HFF-Myc (cell line): ENCODE measurements at places on chromosomes 7 and 10.
A peak's percentile ranks its signal among the peaks of the same experiment; 100 is the strongest.

DNA sequence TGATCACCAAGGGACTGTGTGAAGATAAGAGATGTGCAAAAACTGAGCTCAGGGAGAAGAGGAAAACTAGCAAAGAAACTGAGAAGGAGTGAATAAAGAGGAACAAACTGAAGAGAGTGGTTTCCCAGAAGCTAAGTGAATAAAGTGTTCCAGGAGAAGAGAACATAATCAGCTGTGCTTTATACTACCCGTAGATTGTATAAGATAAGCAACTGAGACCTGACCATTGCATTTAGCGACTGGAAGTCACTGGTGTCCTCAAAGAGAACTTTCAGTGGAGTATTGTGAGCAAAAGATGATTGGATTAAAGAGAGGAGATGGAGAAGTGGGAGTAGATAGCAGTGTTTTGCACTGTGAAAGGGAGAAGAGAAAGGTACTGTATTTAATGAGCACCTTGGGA is 14.6 kb downstream of the PHTF2 start:
- DNase-seq, result no peak

GRCh38 chr7:45073031-45073785 is 15.6 kb downstream of the NACAD start:
- no peak for DNase-seq

GRCh38 chr10:100566561-100566960 is 30.8 kb downstream of the HIF1AN start:
- no peak for DNase-seq

- peak; percentile 15 for DNase-seq
These were observed 767.7 kb downstream of the KCNMA1 start for GRCh38 chr10:76869931-76870330.

DNA sequence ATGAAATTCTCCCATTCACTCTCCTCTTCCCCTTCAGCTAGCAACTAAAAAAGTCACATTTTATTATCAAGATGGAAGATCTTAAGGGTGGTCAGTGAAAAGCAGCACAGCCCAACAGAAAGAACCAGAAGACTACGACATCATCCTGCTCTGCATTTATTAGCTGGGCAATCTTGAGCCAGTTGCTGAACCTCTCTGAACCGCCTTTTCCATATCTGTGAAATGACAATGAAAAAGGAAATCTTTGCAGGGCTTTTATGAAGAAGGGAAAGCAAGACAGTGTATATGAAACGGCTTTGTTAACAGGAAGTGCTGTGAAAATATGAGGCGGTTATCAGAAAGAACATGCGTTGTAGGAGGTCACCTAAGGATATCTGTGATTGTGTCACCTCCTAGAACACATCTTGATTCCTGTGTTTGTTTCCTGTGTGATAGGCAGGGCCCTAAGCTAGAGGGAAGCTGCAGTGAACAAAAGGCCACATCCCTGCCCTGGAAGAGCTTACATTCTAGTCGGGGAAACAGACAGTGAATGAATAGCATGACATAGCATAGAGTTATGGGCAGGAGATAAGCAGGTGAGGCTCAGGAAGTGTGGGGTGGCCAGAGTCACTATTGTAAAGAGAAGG is 36.0 kb upstream of the KCNMA1 start:
- no peak for DNase-seq

- no peak for DNase-seq
These were observed 44.7 kb downstream of the GRK5 start for GRCh38 chr10:119252051-119252465.

GRCh38 chr7:42189535-42189934 is 47.5 kb downstream of the GLI3 start:
- no peak for DNase-seq

- DNase-seq, result no peak
These were observed 276.1 kb upstream of the NEBL start for GRCh38 chr10:21172930-21173801.

- DNase-seq, result no peak
These were observed 14.4 kb upstream of the SH2B2 start for GRCh38 chr7:102272075-102272916.

- no peak for DNase-seq
These were observed 13.6 kb upstream of the GPNMB start for GRCh38 chr7:23232966-23233365.

GRCh38 chr7:68504716-68505115 is 1093.6 kb upstream of the AUTS2 start:
- DNase-seq, result no peak

DNA sequence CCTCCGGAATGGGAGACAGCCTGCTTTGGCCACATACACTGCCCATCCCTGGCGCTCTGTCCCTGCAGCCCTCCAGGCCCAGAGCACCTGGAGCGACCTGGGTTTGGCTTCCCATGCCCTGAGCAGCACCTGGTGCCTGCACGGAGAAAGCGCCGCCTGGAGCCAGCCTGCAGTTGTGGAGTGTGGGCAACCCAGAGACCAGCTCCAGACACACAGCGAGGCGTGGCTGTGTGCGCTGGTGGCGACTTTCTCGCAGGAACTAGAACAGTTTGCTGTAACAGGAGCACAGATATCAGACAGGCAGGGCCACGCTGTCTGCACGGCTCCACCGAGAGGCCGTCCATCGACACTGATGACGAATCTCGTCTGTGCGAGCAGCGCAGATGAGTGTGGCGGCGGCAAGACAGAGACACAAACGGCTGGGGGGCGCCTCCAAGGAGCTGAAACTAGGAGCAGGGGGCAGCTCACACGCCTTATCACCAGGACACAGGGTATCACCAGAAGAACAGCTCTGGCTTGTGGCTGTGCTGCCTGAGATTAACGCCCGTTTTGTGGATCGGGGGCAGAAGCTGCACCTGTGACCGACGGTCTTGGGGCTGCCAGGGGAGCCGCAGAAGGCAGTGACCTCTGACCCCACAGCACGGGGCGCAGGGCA is 275.3 kb downstream of the DNAJB6 start:
- no peak for DNase-seq

DNA sequence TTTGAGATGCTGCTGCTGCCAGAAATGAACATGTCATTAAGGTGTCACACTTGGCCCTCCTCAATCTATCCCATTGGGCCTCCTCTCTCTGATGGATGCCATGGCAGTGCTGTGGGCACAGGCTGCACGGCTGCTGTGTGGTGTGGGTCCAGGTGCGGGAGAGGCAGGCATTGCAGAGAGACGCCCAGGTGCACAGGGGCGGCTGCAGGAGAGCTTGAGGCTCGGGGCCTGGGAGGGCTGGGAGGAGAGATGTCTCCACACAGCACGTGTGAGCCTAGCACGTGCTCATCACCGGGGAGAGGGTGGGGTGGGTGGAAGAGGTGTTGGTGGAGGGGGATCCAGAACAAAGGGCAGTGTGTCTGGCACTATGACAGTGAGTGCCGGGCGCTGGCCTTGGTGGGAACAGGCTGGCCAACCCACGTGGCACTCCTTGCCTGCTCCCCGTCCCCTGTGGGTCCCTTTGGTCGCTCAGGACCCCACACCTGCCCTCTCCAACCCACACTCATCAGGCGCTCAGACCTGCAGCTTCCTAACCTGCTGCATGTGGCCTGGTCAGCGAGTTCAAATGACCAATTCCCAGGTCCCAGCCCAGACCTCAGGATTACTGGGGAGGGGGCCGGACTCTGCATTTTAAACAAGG is 39.9 kb upstream of the BNIP3 start:
- DNase-seq, result no peak

GRCh38 chr7:22979251-22979650 is 34.7 kb downstream of the HYCC1 start:
- no peak for DNase-seq

DNA sequence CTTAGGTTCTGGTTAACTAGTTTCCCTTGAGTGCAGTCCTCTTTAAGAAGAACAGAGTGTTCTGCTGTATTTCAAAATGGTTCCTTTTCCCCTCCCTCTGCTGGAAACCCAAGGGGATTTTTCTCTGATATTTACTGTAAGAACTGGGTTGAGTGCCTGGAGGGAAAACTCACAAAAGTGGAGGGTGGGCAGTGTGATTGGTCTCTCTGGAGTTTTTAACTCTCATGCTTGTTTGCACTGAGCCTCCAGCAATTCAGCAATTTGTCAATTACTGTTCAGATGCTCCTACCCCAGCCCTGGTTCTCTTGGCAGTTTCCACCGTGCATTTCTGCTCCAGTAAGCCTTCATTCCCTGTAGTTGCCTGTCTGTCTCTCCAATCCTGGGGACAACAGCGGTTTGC is 273.4 kb upstream of the SORCS1 start:
- DNase-seq, result no peak

- no peak for DNase-seq
These were observed 118.2 kb upstream of the DPP6 start for GRCh38 chr7:153934048-153934447.

DNA sequence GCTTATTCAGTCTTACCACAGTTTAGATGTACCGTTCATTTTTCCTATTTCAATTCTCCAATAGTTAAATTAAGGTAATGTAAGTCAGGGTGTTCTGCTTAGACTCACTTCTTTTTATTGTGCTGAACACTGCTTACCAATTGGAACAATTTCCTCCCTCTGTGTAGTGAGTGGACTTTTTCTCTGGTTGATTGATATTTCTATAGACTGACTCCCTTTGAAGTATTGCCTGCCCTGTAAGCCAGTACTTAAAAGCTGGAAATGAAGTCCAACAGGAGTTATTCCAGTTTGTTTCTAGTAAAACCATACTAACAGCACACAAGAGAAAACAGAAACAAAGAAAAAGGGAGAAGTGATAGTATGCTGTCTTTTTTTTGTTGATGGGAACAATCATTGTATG is 1674.9 kb downstream of the REEP3 start:
- no peak for DNase-seq

DNA sequence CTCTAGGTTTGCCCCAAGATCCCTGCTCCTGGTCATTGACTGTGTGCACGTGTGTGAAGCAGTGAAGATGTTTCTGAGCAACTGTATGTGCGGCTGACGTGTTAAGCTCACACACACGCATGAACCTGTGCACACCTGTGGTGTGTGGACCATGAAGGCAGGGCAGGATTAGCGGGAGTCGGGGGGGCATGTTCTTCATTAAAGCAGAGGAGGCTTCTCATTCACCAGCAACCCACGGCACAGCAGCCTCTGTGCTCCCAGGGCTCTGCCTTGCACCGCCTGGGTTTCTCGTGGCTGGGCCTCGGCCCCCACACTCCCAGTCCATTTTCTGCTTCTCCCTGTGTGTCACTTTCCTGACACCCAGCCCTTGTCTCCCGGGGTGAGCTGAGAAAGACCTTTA is 824 bp upstream of the TACR2 start:
- no peak for DNase-seq

GRCh38 chr10:30538086-30538485 is 91.5 kb downstream of the LYZL2 start:
- DNase-seq, result no peak

- DNase-seq, result no peak
These were observed at the start of gene ZNF316 for GRCh38 chr7:6636741-6637543. Gene ZNF316 (plus strand): TSS chr7:6637318. CDS start chr7:6642410, 5,092 bp downstream.

DNA sequence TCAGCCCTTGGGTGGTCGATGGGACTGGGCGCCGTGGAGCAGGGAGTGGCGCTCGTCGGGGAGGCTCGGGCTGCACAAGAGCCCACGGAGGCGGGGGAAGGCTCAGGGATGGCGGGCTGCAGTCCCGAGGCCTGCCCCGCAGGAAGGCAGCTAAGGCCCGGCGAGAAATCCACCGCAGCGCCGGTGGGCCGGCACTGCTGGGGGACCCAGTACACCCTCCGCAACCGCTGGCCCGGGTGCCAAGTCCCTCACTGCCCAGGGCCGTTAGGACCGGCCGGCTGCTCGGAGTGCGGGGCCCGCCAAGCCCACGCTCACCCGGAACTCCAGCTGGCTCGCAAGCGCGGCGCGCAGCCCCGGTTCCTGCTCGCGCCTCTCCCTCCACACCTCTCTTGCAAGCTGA is 138.4 kb downstream of the BAMBI start:
- DNase-seq, result no peak

GRCh38 chr7:82017334-82017943 is 247.6 kb upstream of the HGF start:
- no peak for DNase-seq

DNA sequence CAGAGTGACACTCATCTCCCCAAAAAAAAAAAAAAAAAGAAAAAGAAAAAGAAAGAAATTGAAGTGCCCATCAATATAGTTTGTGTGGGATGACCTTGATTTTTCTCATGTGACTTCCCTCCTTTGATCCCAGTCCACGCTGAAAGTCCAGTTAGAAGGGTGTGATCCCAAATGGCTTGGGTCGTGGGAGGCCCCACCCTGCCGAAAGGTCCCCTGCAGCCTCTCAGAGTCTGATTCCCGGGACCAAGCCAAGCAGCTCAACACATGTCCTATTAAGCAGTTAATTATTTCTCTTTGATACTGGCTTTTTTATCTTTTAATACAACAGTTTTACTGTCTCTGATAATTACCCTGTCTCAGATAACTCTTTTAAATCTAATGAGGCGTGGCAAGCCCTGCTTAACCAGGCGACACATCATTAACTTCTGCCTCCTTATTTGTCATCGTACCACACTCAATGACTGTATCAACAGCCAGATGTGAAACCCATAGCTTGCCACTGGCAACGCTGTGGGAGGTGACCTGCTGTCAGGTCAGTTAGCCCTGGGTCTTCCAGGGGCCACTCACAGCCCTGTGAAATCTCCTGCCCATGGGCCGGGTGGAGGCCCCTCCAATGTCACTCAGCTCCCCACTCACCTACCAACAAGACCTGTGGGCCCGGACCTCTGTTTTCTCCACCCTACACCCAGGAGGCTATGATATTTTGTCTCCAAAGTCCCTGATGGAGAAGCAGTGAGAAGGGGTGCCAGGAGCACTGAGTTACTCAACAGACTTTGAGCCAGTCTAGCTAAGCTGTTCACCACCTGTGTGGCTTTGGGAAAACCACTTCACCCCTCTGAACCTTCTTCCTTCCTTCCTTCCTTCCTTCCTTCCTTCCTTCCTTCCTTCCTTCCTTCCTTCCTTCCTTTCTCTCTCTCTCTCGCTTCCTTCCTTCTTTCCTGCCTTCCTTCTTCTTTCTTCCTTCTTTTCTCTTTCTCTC is 110.0 kb upstream of the SFMBT2 start:
- no peak for DNase-seq

GRCh38 chr10:78434886-78435285 is 401.2 kb downstream of the RPS24 start:
- DNase-seq, result no peak

- DNase-seq, result no peak
These were observed 288.0 kb upstream of the PITRM1 start for GRCh38 chr10:3460420-3461128.

DNA sequence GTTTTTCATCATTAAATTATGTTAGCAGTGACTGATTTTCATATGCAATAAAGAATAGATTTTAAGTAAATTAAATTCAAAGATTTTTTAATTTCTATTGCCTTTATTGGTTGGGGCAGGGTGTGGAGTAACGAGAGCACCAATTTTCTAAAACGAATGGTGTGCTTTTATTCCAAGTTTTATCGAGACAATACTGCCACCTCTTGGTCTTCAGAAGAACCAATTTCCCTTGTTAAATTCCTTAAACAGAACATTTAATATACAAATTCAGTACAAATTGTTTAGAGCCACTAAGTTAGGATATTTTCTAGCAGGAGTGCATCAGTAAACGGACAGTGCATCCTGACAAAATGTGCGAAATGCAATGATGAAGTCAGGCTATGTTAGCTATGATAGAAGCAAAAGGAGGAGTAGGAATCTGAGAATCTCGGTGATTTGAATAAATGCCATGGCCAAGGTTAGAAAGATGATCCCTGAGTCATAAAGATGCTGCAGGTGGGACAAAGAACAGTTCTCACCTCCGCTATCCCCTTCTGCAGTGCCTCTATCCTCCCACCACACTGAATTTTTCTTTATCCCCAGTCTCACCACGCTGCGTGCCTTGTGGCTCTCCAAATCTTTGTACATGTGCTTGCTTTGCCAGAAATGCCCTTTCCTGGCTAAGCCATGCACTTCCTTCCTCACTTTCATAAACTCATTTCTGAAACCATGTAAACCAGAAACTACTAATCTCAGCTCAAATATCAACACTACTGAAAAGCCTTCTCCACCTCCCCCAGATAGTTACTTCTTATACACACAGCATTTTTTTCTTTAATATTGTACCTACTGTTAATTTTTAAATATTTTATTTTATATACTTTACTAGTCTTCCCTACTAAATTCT is 31.9 kb upstream of the AGBL3 start:
- no peak for DNase-seq
